ENCODE measurements at places on chromosomes 5 and 9.
A peak's percentile ranks its signal among the peaks of the same experiment; 100 is the strongest.

GRCh38 chr9:4849369-4849768, 56.6 kb downstream of the RCL1 start:
- no peak for DNase-seq

DNA sequence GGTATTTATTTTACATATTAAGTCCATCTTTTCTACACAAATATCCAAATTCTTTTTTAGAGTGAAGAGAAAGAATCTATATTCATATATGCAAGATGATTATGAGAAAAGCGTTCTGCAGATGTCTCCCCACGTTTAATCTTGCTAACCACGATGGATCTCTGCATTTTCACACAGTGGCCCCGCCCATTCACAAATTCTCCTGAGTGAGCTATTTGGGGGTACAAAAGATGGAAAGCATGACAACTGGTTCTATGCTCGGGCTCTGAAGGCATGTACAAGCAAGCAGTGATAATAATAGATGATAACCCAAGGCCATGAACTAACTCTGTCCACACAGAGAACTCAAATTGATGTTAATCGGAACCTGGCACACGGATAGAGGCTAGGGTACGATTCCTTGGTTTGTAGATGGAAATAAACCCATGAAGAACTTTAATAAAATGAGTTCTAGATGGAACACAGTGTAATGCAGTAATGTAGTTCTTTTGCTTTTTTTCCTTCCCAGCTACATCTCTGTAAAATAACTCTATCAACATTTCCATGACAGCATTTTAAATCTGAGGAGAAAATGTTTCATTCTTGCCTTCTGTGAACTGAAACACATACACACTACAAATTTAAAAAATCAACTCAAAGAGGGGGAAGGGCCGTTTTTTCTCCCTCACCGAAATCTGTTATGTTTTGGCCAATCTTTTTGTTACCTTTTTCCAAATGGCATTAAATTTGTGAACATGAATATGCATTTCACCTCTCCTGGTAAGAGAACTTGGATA, 851.7 kb upstream of the DMAC1 start:
- no peak for DNase-seq

DNA sequence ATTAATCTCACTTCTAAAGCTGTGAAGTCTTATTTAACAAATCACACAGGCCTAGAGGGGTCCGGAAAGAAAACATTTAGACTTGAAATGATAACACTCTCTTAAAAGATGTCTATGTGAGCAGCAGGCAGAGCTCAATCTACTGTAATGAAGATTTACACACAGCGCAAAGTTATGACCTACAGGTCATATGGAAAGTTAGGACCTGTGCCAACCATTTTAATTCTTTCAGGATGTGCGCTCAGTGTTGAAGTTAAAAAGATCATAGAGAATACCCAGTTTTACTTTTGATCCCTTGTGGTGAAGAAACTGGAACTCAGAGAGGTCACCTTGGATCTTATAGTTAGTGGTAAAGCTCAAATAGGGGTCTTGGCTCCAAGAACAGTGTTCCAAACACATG, 3.1 kb upstream of the CREBRF start:
- no peak for DNase-seq

DNA sequence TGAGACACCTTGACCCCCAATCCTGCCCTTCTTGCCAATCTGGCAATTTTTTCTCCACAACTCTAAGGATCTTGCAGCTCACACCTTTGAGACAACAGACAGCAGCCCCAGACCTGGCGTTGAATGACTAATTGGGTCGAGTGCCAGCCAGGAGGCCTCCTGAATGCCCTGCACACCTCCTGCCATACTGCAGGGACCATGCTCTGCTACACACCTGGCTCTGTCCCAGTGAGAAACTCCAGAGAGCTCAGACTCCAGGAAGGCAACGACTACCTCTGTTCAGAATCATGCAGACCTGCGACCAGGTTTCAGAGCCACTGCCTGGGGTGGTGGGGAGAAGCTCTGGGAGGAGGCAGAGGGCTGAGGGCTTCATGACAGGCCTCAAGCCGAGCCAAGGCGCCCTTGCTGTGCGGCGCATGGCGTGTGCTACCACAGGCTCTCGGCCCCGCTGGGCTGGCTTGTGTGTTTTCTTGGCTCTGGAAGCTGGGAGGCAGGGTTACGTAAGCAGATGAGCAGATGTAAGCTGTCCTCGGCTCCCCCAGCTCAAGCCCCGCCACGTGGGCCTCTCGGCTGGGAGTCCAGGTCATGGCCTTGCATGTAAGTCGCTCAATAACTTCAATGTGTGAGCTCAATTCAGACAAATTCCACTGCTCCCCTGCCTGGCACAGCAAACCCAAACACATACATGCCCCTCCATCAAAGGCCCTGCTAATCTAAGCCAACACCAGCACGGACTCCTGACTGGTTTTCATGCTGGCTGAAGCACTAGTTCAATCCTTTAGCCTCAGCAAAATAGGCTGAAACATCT, 27.5 kb downstream of the B4GALT1 start:
- no peak for DNase-seq

DNA sequence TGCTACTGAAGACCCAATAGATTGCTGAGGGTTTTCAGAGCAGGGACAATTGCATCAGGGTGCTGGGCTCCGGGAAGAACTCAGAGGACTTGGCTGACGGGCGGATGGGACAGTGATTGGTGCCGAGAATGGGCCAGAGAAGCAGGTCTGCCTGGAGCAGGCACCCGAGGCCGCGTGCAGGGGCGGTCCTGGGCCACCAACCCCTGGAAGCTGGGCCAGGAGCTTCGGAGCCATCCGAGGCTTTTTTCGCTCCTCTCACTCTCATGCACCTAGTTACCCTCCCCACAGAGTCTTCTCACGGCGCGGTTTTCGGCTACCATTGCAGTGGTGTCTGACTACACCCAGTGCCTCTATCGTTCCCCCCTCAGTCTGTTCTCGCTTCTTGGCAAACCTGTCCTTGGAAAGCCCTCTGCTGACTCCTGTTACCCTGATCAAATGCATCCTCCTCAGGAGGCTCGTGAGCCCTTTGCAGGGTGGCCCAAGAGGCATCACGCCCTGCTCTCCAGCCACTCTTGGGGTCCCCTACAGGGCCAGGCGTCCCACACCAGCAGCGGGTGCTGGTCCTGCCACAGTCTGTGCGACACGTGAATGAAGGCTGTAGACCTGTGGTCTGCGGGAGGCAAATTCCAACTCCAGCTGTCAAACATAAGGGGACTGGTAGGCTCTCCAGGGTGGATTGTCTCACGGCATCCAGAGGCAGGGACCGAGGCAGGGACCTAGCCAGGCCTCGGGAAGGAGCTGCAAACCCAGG, 1.2 kb upstream of the CLPTM1L start:
- no peak for DNase-seq

- DNase-seq = no peak
These were observed 185.0 kb downstream of the NR2F1-AS1 start for GRCh38 chr5:93395971-93396379.

DNA sequence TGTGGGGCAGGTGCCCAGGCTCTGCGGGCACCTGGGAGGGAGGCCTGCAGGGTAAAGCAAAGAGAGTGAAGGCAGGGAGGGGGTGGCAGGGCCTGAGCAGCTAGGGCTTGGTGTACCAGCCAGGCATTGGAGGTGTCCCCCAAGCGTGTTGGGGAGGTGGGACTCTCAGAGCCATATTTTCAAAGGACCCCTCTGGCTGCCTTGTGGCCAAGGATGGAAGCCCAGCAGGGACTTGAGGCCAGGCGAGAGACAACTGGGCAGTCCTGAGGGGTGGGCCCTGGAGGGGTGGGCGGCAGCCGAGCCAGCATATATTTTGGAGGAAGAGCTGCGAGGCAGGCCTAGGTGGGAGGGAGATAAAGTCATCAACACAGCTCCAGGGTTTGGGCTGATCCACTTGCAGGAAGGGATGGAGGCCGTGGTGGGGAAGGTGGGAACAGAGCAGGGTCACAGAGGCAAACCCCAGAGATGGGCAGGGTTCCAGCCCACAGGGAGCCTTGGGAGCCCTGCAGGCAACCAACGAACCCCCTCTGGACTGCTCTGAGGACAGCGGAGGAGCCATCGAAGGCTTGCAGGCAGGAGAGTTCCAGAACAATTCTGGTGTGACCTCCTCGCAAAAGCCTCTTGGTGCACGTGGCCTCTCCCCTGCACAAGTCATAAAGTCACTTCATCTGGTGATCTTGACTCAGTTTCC, 35.7 kb downstream of the DUSP1 start:
- no peak for DNase-seq

DNA sequence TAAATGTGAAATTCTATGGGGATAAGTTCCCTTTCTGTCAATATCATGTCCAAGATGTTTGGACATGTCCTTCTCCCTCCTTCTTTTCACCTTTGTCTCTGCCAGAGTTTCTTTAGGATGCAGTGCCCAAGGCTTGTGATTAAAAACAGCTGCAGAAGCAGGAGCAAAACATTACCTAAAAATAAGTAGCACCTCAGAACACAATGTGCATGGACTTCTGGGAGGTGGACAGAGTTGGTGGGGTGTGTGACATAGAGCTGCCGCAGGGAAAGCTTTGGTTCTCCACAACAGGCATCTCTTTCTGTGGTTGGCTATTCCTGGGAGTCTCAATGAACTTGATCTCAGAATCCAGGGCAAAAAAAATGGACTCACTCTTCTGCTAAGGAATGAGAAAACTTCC, 97.0 kb downstream of the SEC61B start:
- no peak for DNase-seq

DNA sequence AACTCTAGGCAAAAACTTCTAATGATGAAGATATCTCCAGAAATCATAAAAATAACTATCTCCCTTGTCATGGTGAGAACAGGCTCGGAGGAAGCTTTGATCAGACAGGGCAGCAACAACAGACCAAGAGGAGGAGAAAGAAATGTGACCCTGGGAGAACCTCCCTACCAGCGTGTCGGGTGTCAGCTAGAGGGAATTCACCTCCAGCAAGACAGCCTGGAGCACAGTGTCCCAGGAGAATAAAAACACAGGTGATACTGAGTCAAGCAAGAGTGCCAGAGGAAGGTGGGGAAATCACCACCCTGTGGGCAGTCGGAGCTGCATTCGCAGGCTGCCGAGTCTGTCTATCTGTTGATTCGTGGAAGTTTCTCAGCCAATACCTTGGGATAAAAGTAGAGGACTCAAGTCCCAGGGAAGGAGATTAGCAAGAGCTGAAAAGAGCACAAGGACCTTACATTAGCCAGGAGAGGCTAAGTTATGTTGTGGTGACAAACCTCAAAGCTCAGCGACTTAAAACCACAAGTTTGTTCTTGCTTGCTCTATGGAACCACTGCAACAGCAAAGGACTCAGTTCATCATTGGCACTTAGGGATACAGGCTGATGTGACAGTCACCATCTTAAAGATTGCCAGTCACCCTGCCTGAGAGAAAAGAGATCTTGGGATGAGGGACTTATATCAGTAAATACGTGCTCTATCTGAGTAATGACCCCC, 598.3 kb downstream of the CCDC171 start:
- no peak for DNase-seq

DNA sequence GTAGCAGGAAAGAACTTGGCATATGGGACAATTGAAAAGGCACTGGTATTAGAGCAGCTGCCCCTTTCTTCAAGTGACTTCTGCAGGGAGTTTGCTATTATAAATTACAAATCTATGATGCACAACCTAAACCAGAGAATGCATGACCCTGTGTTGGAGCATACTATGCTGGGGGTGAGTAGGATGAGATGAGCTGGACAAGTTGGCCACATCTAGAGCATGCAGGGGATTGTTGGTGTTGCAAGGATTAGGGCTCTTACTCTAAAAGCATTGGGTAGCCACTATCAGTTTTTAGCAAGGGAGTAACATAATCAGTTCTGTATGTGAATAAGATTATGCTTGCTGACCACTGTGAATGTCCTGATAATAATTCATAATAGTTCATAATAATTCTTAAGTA, 186.7 kb downstream of the KIAA0825 start:
- no peak for DNase-seq

DNA sequence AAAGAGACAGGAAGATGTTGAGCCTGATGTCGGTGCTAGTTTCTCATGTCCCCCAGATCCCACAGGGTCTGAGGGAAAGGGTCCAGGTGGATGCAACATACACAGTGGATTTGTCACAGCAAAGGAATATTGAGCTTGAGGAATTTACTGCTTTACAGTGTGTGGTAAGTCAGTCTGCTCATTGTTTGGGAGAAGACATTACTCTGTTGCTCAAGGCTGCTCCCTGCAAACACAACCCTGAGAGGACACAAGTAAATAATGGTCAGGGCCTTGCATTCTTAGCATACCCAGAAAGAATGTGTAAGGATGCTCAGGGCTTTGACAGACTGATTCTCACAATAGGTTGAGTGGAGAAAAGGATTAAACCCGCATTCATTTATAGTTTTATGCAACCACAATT, 7.3 kb upstream of the MAN2A1 start:
- DNase-seq = no peak

- no peak for DNase-seq
These were observed 49.2 kb upstream of the TAF11L2 start for GRCh38 chr5:17448877-17449276.

GRCh38 chr9:70571258-70571657, 156.8 kb upstream of the KLF9 start:
- DNase-seq = no peak

DNA sequence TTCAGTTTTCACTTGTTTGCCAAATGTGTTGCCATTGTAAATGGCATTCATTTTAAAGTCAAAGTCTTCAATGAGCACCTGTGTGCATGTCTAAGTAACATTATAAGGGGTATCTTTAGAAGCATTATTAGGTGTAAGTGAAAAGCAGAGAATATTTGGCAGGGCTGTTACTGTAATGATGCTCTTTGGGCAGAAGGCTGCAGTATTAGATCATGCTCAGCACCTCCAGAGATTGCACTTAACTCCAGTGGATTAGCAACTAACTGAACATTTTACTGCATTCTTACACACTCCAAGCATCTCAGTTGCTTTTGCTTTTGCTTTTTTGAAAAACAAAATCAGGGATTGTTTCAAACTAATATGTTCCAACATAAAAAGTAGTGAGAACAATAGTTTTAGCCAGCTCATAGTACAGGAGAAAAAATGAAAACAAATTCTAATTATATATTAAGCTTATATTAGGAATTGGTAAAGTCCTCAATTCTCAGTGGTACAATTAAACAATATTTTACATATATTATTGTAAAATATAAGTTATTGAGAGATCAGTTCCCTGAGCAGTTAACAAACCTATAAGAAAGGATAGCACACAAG, 1740.9 kb upstream of the CDH9 start:
- peak; percentile 4 for DNase-seq

GRCh38 chr5:133323494-133324457, 272.0 kb downstream of the HSPA4 start:
- DNase-seq = no peak

DNA sequence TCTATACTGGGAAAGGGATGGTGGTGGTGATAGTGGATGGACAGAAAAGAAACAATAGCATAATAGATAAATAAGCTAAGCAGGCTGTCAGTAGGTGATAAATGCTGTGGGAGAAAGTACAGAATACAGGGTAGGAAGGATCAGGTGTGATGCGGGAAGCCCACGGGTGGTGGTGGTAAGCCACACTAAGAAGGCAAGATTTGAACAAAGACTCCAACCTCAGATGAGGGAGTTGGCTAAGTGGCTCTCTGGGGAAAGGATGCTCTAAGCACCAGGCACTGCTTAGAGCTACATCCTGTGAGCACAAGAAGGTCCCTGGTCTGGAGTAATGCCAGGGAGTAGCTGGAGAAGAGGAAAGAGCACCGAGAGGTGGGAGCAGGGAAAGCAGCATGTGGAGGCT, 151.6 kb upstream of the KLF9 start:
- DNase-seq = no peak
